ENCODE measurements at places on chromosomes 7 and 10.

GRCh38 chr7:130595986-130596385, 72.6 kb downstream of the COPG2 start:
- no peak for DNase-seq

GRCh38 chr7:1085266-1085665, 2.6 kb upstream of the GPER1 start:
- DNase-seq: no peak

GRCh38 chr10:15053061-15053460, 9.3 kb downstream of the OLAH start:
- no peak for DNase-seq

- DNase-seq: no peak
These were observed 28.6 kb upstream of the TRIL start for GRCh38 chr7:28986765-28987110.

DNA sequence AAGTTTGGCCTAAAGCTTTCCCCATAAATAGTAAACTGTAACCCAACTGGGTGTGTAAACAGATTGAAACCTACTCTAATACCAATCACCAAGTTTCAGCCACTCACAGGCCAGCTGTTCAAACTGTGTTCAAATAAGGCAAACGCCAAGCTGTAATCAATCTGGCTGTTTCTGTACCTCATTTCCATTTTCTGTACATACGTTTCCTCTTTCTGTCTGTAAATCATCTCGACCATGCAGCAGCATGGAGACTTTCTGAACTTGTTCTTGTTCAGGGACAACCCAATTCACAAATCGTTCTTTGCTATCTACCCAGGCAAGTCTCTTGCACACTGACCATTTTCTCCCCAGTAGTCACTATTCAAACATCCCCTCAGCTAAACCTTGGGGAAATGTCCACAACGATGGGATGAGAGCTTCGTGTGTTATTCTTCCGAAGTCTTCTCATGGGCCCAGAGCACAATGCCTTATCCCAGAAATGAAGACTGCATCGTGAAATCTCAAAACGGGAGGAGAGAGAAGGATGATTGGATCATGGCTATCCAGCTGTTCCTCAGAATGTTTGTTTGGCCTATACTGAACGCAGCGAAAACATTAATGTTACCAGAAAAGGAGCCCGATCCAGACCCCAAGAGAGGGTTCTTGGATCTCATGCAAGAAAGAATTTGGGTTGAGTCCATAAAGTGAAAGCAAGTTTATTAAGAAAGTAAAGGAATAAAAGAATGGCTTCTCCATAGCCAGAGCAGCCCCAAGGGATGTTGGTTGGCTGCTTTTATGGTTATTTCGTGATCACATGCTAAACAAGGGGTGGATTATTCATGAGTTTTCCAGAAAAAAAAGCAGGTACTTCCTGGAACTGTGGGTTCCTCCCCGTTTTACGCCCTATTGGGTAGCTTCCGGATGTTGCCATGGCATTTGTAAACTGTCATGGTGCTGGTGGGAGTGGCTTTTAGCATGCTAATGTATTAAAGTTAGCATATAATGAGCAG, 86.2 kb downstream of the SLC16A9 start:
- no peak for DNase-seq

DNA sequence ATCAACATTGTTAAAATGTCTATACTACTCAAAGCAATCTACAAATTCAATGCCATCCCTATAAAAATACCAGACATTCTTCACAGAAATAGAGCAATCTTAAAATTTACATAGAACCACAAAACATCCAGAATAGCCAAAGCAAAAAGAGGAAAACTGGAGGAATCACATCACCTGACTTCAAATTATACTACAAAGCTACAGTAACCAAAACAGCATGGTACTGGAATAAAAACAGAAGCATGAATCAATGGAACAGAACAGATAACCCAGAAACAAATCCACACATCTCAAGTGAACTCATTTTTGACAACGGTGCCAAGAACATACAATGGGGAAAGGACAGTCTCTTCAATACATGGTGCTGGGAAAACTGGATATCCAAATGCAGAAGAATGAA, 87.3 kb upstream of the EGFR start:
- DNase-seq: no peak

DNA sequence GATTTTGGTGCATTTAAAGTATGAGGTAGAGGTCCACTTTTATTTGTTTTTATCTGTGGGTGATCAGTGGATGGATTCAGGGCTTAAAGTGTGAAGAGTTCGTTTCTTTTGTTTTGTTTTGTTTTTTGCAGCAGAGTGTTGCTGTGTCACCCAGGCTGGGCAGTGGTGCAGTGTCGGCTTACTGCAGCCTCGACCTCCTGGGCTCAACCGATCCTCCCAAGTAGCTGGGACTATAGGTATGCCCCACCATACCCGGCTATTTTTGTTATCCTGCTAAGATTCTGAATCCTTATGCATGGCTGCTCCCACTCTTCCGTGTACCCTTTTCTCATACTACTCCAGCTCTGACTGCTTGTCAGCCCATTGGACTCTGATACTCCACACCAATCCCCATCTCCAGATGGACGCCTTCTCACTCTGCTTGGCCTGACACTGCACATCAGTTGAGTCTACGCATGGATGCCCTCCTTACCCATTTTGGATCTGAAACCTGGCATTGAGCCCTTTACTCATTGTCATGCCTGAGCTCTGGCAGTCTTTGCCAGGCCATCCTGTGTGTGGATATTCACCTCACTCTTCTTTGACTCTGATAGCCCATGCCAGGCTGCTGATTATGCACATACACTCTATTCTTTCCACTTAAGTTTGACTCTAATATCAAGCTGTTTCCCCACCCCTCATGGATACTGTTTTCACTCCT, 119.5 kb downstream of the CCSER2 start:
- DNase-seq: no peak

DNA sequence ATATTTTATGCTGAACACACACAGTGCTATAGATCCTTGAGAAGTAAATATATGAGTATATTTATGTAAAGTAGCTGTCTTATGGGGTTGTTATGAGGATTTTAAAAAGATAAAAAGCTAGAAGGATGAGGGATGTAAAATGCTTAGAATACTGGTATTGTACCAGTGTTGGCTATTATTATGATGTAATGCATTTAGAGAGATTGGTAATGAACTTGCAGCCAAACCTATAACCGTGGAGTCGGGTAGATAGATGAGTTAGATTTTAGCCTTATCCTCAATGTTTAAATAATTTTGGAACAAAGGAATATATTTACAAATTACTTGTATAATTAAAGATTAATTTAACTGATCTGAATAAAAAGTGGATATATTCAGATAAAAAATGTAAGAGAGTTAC, 99.3 kb downstream of the SEC23IP start:
- DNase-seq: no peak

DNA sequence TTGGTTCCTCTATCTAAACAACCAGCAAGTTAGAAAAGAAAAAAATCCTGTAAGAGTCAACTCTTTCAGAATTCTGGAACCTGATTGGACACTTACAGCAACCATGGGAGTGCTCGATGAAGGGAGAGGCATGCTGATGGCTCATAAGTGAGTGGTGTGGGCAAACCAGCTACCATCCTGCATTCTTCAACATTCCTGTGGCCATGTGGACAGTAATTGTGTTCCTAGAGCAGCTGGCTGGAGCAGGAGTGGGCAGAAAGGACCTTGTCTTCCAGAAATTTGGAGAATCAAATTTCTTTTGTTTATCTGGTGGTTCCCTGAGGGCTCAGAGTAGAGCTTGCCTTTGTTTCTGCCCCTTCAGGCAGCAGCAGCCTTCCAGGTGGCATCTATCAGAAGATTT, 22.5 kb upstream of the MYL7 start:
- DNase-seq: no peak

GRCh38 chr10:58854811-58855210, 321.6 kb upstream of the PHYHIPL start:
- no peak for DNase-seq

DNA sequence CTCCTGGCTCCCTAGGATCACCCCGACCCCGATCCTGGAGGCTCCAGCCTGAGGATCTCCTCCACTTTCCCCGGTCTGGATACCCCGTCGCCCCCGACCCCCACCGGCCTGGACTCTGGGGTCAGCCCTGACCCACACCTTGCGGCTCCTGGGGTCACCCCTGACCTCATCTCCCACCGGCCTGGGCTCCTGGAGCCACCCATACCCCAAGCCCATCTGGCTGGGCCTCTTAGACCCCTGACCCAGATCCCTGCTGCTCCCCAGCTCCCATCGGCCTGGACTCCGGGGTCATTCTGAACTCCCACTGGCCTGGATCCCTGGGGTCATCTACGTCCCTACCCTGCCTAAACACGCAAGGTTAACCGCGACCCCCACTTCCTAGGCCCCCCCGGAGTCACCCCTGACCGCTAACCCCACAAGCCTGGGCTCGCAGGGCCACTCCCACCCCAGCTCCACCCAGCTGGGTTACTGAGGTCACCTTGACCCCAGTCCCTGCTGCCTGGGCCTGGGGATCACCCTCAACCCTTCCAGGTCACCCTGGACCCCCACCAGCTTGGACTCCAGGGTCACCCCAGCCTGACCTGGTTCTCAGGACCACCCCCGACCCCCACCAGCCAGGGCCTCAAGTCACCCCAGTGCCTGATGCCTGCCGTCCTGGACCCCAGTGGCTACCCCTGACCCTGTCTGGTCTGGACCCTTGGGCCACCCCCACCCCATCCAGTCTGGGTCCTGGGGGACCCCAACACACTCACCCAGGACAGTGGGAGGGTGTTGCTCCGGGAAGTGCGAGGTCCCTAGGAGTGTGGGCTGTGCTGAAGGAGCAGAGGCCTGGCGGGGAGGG, 1.2 kb downstream of the FOXK1 start:
- peak; percentile 10 for DNase-seq

DNA sequence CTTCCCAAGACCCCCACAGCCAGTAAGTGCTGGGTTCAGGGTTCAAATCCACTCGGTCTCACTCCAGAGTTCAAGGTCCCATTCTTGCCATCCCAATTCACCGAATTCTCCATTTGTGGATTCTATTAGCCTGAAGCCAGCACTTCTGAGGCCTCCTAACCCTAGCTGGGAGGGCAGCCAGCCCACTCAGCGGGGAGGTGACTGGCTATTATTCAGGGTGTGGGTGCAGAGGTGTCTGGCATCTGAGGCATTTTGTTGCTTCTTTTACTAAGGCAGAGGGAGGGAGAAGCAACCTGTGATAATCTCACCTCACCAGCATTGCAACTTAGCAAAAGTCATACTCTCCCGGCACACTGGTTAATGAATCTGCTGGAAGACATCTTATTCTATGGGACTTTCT, 8.7 kb upstream of the PTPRN2 start:
- DNase-seq: no peak

- DNase-seq: no peak
These were observed 233.4 kb downstream of the WDR37 start for GRCh38 chr10:1289591-1289990.

- no peak for DNase-seq
These were observed 21.5 kb downstream of the CTAGE6 start for GRCh38 chr7:143735962-143736361.

DNA sequence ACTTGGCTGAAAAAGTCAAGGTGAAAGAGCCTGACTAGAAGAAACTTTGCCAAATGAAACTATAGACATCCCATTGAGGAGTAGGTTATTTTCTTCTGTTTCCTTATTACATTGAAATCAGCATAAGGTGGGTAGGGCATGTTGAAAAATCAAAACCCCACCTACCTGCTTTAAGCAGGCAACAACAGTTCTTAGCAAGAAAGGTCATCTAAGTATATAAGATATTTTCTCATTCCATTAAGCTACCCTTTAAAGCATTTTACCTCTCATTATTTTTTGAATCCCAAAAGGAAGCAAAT, 30.8 kb downstream of the ACADSB start:
- DNase-seq: no peak

- DNase-seq: no peak
These were observed 411.6 kb upstream of the DPP6 start for GRCh38 chr7:153640586-153640985.

- no peak for DNase-seq
These were observed at the start of gene ENO4 for GRCh38 chr10:116849248-116850057. Gene ENO4 (plus strand): TSS chr10:116849499. CDS start chr10:116849567, 68 bp downstream.

- no peak for DNase-seq
These were observed 6.5 kb downstream of the GNB2 start for GRCh38 chr7:100679927-100680575.

DNA sequence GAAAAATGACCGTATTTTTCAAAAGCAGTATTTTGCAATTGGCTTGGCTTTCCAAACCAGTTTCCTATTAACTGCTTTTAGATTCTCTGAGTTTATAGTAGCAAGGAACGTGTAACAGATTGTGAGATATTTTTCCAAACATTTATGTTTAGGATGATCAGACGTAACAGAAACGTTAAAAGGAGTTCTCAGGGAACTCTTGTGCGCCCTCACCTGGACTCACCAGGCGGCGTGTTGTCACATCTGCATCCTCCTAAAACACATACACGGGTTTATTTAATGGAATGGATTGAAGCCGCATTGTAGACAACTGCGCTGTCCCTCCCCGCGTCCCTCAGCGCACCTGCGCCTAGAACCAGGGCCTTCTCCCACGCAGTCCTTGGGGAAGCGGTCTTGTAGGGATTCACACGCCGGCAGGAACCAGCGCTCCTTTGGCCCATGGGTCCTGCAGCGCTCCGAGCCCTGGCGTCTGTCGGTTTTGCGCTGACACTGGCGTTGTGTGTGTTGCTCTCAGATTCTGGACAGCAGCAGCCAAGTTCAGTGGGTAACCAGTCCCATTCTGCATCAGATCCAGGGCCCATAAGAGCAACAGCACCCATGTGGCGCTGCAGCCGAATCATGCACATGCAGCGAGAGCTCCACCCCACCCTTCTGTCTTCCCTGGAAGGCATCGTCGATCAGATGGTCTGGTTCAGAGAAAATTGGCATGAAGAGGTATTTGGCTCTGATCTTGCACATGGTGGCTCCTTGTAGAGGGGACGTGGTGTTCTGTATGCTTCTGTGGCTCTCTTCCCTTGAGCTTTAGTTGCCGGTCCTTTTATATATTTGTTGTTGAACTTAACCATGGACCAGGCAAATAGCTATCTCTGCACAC, 114.9 kb downstream of the TRRAP start:
- DNase-seq: no peak

GRCh38 chr10:129754211-129755050, 209.6 kb downstream of the EBF3 start:
- no peak for DNase-seq

DNA sequence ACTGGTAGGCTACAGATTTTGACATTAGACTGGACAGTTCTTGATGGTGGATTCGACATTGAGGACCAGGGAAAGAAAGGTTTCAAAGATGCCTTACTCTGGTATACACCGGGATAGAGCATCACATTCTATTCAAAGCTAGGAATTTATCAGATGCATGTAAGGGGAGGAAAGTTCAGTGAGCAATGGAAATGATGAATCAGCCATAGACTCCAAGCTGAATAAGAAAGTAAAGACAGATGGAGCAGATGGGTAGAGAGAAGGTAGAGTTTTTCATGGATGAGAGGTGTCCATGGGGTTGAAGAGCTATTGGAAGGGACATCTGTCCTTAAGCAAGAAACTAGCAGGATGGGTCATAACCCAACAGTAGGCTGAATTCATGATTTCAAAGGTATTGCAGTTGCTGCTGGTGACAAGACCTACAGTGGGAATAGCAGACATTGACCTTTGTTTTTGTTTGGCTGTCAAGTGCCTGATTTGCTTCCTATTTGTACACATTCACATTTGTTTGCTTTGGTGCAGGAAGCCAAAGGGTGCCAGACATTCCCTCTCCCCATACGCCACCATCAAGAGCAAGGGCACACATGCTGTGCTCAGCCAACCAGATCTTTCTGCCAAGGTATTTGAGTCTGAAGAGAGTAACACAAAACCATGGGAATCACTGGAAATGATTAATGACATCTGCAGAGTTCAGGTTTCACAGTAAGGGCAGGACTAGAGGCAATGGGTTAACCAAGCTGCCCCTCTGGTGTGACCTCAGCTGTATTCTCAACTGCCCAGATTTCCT, 8.6 kb upstream of the CACUL1 start:
- DNase-seq: no peak

GRCh38 chr10:86310291-86310690, 56.3 kb downstream of the GRID1 start:
- no peak for DNase-seq

- DNase-seq: no peak
These were observed 124.2 kb downstream of the ABCA13 start for GRCh38 chr7:48295296-48295971.
